CD4-positive, alpha-beta T cell treated with Interferon gamma for 1 hour (primary cell): ENCODE measurements at places on chromosomes 6 and 20.

- no peak for DNase-seq
Measured at GRCh38 chr6:5084781-5085647, at the start of gene PPP1R3G. PPP1R3G (plus strand) TSS chr6:5085341; CDS start chr6:5085486, 145 bp downstream.

DNA sequence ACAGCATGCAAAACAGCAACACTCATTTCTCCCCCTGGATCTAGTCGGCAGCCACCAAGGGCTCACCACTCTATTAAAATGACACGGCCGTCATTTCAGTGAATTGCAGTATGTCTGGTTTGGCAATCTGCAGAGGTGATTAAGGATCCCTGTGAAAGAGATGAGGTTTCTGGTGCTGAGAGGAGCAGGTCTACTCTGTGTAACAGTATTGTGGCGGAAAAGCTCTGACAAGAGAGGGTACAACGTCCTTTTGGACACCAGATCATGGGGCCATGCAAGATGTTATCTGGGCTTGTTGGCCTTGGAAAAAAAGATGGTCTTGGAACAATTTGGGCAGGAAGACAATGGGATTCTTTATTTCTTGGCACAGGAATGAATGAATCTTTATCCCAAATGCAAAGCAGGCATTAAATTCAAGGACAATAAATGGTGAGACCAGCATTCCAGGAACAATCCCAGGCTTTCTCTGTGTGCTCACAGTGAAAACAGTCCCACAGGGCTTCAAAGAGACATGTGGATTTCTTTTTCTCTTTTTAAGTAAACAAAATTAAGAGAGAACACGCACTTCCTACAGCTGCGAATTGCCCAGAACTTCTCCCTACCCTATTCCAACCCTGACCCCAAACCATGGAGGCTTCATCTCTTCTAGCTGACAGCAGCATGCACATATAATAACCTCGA is 33.7 kb upstream of the ADGRF1 start:
- DNase-seq = no peak

- DNase-seq = no peak
Measured at GRCh38 chr6:157148391-157149323, 174.7 kb downstream of the TMEM242 start.

DNA sequence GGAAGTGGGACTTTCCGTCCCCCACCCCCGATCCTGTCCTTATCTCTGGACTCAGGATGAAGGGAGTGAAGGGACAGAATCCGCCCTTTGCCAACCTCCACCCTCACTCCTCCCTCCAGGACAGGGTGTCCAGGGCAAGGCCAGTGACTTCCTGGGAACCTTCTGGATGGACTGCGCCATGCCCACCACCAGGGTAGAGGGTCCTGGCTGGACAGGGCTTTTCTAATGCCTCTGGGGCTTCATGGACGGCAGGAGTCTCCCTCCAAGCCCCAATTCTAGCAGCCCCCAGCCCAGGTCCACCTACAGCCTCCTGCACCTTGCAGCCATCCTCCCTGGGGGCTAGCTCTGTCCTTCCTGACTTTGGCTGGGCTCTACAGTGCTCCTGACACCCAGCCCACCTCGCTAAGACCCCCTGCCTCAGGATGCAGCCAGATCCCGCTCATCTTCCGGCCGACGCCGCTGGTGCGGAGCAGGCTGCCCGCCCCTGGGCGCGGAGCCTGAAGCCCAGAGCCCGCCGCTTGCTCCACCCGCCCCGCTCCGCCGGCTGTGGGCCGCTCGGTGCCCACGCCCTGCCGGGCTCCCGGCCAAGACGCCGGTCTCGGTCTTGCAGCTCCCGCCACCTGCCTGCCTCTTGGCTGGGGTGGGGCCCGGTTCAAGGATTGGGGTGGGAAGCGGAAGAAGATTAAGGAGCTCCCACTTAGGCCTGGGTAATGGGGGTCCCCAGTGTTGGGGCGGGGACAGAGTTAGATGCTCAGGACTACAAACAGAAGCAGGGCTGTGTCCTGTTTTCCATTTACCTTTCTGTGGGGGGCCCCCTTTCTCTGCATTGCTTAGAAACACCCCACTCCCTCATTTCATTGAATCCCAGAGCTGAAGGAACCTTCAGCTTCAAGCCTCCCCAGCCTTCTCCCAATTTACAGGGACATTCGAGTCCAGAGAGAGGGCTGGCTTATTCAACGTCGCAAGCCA is 72.8 kb downstream of the MDGA1 start:
- DNase-seq = no peak
